ENCODE measurements at places on chromosomes 3 and 15.

GRCh38 chr3:95002438-95003046, 939.7 kb downstream of the NSUN3 start:
- DNase-seq = no peak

DNA sequence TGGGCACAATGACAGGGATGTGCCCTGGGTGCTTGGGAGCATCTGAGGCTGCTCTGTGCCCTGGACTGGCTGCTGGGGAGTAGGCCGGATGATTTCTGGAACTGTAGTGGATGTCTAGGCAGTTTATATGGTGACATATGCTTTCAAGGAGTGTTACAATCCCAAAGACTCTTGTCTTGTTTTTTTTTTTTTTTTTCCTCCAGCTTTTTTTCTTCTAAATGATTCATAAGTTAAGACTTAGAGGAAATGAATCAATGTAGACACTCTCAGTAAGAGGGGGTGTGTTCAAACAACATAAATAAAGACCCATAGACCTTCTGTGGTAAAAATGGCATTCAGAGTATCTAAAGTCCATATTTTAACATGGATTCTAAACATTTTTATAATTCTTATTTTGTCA, 706.1 kb upstream of the GOLIM4 start:
- peak; percentile 79 for DNase-seq

DNA sequence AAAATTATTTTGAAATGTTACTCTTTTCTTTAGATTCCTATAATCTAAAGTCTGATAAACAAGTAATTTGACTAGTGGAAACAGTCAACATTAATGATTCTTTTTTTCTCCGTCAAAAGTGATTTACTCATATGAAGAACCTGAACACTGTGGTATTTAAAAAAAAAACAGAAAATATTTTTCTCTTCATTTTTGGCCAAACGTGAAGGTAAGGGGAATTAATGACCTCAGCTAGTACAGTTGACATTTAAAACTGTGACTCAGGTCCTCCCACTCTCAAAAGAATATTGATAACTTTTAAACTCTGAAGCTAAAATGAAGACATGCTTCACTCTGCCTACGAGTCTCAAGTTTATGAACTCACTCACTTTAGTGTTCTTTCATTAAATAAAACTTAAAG, 34.5 kb downstream of the TIGIT start:
- no peak for DNase-seq

- DNase-seq = peak; percentile 53
These were observed 31.4 kb downstream of the NPTN start for GRCh38 chr15:73601451-73602445.

DNA sequence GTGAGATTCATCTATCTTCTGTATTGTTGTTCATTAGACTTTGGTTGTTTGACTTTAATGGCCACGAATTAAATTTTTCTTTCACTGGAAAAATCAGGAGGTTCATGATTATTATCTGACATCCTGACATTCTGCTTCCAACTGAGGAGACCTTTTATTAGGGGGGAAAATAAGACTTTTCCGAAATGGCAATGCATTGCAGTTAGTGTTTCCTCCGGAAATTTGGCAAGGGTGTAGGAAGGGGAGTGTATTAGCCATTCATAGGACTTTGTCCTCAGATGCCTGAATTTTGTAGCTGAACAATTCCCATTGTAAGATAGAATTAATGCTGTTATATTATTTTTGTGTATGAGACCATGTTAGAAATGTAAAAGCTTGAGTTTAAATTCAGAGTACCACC, 450.6 kb upstream of the TGFBR2 start:
- no peak for DNase-seq

DNA sequence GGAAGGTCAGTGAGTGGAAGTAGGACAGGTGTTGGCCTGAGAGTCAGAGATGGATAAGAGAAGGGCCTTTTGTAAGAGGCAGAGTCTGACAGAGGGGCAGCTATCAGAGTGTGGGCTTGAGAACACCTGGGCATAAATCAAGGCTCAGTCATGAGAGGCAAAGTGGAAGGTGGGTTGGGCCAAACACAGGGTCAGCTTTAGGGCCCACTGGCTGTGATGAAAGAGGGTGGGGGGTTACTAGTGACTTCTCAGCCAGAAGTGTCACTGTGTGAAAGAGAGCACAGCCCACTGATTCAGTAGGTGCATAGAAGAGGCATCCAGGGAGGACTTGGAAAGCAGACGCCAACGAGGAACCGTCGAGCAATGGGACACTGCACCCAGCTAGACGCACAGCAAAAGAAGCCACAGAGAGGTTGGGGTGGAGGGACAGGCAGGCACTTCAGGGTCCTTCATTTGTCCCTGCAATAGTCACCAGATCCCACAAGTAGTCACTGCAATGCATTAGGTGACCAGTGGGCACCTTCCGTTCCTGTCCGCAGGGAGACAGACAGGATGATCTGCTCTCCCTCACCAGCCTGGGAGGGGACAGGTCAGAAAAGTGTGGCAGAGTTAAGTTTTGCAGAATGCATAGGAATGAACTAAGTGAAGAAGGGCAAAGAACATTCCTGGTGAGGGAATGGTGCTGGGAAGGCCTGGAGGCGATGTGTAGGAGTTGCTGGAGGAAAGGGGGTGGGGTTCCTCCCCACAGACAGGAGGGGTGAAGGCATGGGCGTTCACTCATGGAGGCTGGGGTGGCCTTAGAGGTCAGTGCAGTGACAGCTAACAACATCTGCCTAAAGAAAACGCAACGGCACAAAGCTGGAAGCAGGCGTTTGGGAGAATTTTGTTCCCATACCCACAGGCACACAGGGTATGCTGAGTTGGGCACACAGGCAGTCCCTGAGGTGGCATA, 36.3 kb downstream of the MESD start:
- DNase-seq = no peak

- no peak for DNase-seq
These were observed 99.3 kb upstream of the PLCL2 start for GRCh38 chr3:16785465-16785864.

GRCh38 chr3:127789990-127790881, 32.1 kb downstream of the MGLL start:
- no peak for DNase-seq

- DNase-seq = no peak
These were observed 18.6 kb downstream of the PDIA5 start for GRCh38 chr3:123085293-123085931.

- DNase-seq = peak; percentile 44
These were observed 315.3 kb upstream of the UBE2E2 start for GRCh38 chr3:22887664-22888291.

DNA sequence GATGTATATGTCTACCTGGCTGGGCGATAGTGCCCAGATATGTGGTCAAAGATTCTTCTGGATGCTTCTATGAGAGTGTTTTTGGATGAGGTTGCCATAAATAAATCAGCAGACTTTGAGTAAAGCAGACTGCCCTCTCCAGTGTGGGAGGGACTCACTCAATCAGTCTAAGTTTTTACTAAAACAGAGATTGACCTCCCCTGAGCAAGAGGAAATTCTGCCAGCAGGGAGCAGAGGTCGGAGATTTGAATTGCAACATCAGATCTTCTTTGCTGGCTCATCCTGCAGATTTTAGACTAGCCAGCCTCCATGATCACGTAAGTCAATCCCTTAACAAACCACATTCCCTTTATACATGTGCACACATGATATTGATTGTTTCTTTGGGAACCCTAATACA, 300.9 kb downstream of the MCTP2 start:
- no peak for DNase-seq

DNA sequence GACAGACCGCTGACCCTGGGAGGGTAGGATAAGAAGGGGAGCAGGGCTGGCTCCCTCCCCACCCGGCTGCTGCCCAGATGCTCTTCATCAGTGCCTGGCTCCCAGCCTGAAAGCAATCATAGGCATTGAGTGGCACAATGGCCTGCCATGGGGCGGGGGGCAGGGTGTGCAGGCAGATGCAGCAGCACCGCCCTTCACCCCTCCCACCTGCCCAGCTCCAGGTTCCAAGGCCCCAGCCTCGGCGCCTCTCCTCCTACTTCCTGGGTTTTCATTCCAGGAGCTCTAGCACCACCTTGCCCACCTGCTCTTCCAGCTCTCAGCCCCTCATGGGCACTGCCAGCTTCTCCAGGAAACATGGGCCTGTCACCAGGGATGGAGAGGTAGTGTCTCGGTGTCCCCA, 101.7 kb downstream of the MEGF11 start:
- no peak for DNase-seq

DNA sequence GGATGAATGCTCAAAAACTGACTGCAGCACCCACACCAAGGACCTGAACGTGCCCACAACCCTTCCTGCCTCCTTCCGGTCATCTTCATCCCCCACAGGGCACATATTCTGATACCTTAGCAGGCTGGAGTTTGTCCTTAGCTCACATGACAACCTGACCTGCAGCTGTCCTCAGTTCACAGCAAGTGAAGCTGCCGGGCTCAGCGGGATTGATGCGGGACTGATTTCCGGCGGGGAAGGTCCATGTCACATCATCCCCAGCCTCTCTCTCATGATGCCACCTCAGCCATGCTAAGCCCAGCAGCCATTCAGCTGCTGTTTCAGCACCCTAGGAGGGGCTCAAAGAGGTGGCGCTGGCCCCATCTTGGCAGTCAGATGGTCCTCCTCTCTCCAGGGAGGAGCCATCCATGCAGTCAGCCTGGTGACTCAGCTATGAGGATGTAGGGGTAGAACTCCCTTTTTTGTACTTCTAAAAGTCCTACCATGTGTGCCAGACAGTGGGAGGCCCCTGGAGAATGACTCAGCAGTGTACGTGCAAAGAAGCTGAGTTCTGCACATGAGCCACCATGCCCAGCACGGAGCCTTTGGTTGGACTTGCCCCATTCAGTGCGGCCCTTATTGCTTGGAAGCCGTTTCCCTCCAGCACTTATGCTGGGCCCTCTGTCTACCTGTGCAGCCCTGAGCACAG, 9.5 kb downstream of the CA12 start:
- DNase-seq = peak; percentile 97

DNA sequence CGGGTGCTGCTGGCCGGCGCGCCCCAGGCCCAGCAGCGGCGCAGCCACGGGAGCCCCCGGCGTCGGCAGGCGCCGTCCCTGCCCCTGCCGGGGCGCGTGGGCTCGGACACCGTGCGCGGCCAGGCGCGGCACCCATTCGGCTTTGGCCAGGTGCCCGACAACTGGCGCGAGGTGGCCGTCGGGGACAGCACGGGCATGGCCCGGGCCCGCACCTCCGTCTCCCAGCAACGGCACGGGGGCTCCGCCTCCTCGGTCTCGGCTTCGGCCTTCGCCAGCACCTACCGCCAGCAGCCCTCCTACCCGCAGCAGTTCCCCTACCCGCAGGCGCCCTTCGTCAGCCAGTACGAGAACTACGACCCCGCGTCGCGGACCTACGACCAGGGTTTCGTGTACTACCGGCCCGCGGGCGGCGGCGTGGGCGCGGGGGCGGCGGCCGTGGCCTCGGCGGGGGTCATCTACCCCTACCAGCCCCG, 777 bp downstream of the LOXL1 start:
- DNase-seq = no peak

DNA sequence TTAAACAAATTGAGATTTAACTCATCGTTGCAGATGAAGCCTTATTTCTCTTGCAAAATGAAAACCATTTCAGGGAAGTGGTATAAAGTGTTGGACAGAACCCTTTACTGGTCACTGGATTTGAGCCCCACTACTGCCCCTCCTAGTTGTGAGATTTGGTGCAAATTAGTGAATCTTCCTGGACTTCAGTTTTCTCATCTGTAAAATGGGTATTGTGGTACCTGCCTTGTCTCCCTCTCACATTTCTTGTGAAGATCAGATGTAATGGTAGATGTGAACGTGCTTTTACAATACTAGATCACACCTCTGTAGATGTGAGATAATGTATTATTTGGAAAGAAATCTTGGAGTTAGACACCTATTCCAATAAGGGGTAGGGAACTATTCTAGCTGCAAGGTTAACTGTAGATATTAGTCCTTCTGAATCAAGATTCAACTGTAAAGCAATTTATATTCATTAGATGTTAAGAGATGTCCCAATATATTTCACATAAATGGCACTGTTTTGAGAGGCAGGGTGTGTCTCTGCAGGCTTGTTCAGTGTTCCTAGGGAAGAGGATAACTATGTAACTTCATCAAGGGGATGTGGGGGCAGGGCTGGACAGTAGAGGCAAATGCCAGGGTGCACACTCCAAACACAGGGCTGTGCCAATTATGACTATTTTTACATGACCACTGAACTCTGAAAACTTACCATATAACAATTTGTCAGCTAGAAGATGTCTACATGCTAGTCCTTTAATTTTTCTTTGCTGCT, 112.4 kb upstream of the PFN2 start:
- DNase-seq = no peak

DNA sequence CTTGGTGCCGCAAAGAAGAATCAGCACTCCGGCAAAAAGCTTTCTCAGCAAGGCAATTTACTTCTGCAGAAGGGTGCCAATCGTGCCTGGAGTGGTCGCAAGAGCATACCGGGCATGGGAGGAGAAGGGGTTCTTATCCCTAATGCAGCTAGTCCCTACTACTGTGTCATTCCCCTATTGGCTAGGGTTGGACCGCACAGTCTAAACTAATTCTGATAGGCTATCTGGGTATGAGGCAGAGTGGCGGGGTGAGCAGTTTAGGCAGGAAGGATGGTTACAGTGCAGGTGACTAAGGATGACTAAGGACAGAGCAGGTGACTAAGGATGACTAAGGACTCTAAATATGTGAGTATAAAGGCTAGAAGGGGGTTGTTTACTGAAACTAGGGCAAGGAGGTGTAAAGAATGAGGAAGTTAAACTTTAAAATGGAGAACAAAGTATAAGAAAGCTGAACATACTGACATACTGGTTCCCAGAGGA, 52.9 kb downstream of the PGBD4 start:
- peak; percentile 4 for DNase-seq

GRCh38 chr15:51735228-51736010, 2.0 kb downstream of the LYSMD2 start:
- DNase-seq = no peak

DNA sequence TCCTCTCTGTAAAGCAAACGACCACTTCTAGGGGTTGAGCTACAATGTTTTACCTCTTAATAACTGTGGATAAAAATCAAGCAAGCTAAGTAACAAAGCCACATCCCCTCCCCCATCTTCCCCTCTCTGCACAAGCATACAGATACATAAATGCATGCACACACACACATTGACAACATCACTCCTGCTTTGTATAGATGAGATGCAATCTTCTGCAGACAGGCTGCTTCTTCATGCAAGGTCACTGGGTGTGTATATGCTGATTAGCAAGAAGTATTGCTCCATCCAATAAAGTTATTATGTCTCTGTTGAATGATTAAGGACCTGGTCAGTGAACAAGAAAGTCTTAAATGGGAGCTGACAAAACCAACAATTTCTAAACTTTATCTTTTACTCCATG, 8.8 kb upstream of the ATP11B start:
- no peak for DNase-seq

Data from astrocyte of the spinal cord (primary cell).